MCF 10A (cell line): ENCODE measurements at places on chromosomes 3 and 15. TPM values are rescaled to one million over a fixed set of nuclear protein-coding genes. Genes with fewer than 3 reads are reported as not detected.
A peak's percentile ranks its signal among the peaks of the same experiment; 100 is the strongest.

PDIA5 gene
- 42.7 and 47.7 TPM in 2 replicates for total RNA-seq

C3orf85 gene
- total RNA-seq, result not detected in 2 replicates

TRH gene
- not detected in 2 replicates for total RNA-seq

DNA sequence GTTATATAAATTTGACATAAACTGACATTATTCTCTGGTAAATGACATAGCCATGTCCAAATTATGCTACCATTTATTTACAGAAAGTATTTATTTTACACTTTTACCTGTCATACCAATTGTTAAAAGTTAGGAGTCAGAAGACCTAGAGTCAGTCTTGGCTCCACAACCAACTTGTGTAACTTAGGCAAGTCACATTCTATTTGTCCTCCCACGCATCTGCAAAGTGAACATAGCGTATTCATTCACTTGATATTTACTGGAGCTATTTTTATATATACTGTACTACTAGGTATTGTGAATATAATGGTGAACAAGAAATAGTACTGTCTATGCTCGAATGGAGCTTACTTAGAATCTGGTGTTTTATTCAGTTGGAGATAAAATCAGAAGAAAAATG lies 78.7 kb downstream of the ZNF280D start:
- no peak overlapping the region for H3K4me3 ChIP-seq
- no peaks in the 10 kb centered on the region for H3K4me1 ChIP-seq
- peak; percentile 12 for DNase-seq
- H3K27ac ChIP-seq, result no peak overlapping the region

DNA sequence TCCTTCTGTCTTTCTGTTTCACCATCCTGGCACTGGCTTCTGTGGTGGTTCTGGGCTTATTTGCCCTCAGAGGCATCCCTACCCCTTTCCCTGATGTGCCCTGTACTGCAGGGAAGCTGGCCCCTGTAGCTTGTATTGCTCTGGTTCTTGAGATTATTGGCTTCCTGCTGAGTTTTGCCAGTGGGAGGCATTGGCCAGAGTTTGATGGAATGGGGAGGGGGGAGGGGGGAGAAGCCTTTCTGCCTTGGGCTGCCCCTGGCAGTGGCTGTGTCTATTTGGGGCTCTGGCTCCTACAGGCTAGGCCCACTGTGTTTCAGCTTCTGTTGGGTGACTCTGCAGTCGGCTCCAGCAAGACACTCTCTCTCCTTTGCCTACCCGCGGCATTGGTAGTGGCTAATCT lies 41.6 kb upstream of the SEMA6D start:
- no peaks in the 10 kb centered on the region for H3K36me3 ChIP-seq
- no peaks in the 10 kb centered on the region for H3K27me3 ChIP-seq
- no peak for DNase-seq
- no peaks in the 10 kb centered on the region for H3K4me1 ChIP-seq
- no peak overlapping the region for H3K4me3 ChIP-seq
- H3K27ac ChIP-seq, result no peak overlapping the region

- H3K36me3 ChIP-seq, result no peaks in the 10 kb centered on the region
- H3K4me3 ChIP-seq, result no peak overlapping the region
- H3K27ac ChIP-seq, result no peak overlapping the region
- H3K27me3 ChIP-seq, result no peaks in the 10 kb centered on the region
These were observed 37.3 kb upstream of the KLHL6 start for GRCh38 chr3:183592821-183593220.
